ENCODE measurements at places on chromosomes 2 and 18.

DNA sequence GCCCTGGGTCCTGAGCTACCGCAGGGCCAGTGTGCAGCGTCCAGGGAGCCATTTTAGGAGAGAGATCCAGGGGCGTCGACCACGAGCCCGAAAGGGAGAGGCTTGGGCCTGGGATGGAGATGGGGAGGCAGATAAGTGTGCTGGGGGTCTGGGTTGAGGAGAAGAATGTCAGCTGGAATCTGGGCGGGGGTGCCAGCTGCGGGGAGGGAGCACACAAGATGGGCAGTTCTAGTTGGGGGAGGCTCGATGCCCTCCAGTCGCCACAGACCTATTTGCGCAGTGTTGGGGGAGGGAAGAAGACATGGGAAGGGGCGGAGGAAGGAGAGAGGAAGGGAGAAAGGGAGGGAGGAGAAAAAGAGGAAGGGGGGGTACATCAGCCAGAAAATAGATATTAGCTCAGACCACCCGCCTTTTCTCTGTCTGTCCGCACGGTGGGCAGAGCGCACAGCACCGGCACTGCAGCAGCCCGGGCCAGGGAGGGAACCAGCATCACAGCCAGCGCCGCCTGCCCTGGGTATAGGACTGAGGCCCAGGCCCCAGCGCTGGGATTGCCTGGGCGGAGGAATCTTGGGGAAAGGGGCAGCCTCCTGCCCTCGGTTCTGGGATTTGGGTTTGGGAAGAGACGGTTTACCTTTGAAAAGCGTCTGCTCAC lies 1.9 kb upstream of the HOXD11 start:
- no peak for DNase-seq

DNA sequence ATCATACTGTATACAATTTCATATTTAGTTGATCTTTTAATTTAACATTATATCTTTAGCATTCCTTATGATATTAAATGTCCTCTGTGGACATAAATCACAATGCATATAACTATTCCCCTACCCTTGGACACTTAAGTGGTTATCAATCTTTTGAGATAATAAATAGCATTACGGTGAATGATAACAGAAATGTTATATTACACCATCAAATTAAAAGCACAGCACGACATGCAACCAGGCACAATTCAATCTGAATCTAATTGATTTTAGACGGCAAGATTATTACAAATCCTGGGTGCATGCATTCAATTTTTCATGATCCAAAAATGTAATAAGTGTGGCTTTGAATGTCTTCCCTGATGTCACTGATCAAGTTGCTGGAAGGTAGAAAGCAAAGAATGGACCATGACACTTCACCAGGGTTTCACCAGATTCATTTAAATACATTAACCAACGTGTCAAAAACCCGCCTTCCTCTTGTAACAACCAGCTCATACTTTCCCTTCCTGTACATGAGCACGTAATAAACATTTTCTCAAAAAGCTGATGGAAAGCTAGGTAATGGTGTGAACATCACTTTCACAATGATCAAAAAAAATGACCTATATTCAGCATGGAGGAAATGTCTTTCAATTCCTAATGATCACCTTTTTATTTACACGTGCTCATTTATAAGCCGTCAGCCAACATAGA lies 513.7 kb upstream of the ID2 start:
- DNase-seq: no peak

DNA sequence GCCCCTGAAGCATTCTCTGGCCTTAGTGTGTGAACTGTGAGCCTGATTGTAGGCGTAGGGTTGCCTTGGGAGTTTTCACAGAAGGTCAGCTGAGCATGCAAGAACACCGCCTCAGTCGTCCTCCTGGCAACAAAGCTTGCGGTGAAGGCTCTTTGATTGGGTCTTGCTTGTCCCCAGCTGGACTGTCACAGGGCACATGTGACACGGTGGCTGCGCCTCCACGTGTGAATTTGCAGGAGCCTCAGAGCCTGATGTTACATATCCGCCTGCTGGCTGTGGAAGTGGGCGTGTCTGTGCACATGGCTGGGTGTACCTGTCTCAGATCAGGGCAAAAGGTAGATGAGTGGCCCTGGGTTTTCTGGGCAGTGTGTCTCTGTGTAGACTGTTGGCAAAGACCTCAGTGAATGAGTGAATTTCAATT lies 228.7 kb downstream of the HAUS1 start:
- DNase-seq: no peak

GRCh38 chr2:2788076-2788475 lies 457.0 kb upstream of the MYT1L start:
- DNase-seq: no peak

DNA sequence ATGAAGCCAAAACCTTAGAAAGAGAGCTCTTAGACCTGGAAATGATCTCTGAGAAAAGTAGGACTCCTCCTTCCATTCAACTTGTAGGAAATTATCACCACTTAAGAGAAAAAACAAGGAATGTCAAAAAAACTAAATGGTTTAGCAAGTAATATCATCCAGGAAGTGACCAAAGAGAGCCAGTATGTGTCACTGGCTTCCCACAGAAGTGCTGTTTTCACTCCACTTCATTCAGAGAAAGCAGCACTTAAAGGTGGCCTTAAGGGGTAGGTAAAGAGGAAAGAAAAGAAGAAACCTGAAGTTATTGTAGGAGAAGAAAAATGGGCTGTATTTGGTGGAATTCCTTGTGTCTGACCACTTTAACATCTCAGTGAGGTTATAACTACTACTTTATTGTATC lies 414.4 kb upstream of the ETAA1 start:
- DNase-seq: no peak

DNA sequence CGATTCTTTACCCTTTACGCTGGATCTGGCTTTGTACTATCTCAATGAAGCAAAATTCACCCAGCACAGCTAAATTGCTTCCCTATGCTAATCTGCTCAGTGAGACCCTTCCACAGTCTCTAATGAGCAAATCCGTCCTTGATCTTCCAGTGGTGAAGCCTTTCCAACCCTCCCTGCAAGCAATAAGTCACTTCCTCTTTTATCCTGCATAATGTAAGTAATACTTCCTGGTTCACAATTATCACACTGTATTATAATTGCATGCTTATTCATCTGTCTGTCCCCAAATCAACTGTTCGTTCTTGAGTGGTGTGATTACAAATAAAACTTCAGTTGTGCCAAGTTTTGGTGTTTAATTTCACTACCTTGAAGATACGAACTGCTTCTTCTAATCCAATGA lies 404.0 kb downstream of the ADCYAP1 start:
- DNase-seq: no peak

DNA sequence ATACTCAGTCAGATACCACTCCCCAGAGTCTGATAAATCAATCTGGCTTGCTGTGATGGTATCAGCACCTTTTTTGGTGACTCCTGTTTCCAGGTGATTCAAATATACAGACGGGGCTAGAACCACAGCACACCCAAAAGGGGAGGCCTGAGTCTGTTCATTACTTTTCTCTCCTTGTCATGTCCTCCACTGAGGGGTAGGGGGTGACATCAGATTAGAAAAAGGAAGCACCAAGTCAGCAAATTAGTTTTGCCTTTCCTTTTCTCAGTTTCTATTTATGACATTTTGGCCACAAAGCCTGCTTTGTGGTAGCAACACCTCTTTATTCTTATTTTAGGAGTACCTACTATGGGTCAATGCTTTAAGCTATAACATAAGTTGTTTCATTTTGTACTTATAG lies 127.4 kb downstream of the CCDC102B start:
- no peak for DNase-seq

DNA sequence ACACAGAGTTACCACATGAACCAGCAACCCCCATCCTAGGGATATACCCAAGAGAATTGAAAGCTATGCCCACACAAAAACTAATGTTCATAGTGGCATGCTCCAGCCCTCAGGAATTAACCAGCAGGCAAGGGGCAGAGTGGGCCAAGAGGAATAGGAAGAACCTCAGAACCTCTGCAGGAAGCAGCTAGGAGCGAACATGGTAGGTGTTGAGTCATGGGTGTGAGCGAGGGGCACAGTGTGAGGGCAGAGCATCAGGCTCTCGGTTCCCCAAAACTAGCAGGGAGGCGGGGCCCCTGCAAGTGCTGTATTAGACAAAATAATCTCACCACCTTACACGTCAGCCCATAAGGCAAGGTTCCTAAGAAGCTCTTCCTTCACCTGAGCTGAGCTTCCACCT lies 5.6 kb upstream of the RUFY4 start:
- no peak for DNase-seq

DNA sequence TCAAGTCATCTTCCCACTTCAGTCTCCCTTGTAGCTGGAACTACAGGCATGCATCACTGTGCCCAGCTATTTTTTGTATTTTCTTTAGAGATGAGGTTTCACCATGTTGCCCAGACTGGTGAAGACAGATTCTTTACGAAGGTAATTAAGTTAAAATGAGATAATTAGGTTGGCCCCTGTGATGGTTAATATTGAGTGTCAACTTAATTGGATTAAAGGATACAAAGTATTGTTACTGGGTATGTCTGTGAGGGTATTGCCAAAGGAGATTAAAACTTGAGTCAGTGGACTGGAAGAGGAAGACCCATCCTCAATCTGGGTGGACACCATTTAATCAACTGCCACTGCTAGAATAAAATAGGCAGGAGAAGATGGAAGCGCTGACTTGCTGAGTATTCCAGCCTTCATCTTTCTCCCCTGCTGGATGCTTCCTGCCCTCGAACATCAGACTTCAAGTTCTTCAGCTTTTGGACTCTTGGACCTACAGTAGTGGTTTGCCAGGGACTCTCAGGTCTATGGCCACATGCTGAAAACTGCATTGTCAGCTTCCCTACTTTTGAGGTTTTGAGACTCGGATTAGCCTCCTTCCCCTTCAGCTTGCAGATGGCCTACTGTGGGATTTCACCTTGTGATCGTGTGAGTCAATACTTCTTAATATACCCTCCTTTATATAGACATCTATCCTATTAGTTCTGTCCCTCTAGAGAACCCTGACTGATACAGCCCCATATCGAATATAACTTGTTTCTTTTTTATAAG lies 269.1 kb downstream of the TMX3 start:
- no peak for DNase-seq

DNA sequence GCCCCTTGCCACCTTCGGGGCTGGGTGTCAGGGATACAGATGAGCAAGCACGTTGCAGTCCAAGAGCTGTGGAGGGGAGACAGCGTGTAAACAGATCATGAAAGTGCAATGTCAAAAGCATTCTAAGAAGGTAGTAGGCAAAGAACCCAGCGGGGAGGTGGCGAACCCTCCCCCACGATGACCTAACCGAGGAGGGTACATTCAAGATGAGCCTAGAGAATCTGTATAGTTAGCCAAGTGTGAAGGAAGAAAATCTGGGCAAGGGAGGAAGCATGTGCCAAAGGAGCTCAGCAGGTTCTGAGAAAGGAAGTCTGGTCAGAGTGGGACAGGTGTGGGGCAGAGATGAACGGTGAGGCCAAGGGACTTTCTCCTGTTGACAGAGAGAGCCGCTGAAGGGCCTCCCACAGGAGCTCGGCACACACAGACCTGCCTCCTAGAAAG lies 106.9 kb downstream of the SP3 start:
- DNase-seq: no peak

- DNase-seq: no peak
Measured at GRCh38 chr2:64990876-64991275, 1.7 kb downstream of the SLC1A4 start.

DNA sequence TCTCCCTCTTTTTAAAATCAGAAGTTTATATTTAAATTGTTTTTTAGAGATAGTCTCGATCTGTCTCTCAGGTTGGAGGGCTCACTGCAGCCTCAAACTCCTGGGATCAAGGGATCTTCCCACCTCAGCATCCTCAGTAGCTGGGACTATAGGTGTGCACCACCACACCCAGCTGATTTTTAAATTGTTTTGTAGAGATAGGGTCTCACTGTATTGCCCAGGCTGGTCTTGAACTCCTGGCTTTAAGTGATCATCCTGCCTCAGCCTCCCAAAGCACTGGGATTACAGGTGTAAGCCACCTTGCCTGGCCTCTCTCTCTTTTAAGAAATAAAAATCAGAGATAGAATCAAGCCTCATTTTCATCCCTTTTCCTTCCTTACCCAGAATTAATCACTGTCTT lies 22.1 kb downstream of the FAM171B start:
- DNase-seq: no peak

DNA sequence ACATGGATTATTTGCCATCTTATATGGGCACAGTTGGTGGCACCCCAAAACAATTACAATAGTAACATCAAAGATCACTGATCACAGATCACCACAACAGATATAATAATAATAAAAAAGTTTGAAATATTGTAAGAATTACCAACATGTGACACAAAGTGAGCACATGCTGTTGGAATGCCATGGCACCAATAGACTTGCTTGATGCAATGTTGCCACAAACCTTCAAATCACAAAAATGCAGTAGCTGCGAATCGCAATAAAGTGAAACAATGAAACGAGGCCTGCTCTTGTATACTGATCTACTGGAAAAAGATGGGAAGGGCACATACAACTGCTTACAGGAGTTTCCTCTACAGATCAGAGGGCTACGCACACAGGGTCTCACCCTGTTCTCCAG lies 32.2 kb upstream of the AMMECR1L start:
- no peak for DNase-seq

- DNase-seq: no peak
Measured at GRCh38 chr2:231819447-231820042, 33.3 kb downstream of the COPS7B start.

GRCh38 chr2:119024152-119024551 lies 82.2 kb downstream of the MARCO start:
- no peak for DNase-seq

DNA sequence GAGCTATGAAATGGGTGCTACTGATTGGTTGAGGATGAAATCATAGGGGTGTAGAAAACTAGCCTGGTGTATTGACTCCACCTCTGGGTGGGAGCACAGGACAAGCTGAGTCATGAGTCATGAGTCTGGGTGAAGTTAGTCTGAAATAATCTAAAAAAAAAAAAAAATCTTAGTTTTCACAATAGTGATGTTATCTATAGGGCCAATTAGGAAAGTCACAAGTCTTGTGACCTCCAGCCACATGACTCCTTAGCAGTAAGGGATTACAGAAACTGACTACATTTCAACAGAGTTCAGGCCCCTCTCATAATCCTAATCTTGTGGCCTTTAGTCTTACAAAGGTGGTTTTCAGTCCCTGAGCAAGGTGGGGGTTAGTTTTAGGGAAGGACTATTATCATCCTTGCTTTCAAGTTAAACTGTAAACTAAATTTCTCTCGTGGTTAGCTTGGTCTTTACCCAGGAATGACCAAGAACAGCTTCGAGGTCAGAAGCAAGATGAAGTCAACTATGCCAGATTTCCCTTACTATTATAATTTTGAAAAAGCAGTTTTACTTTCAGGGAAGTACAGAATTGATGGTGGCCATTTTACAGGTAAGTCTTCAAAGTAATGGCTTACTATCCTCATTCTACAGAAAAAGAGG lies 338.0 kb upstream of the GYPC start:
- no peak for DNase-seq

- no peak for DNase-seq
Measured at GRCh38 chr18:29616867-29617266, 1425.7 kb downstream of the DSC3 start.

Data from stimulated activated CD4-positive, alpha-beta T cell treated with anti-CD3 and anti-CD28 coated beads, TNF-alpha, amount 100 ng/mL, for 24 hours (primary cell).